ENCODE measurements at places on chromosomes 11 and 22. TPM values are rescaled to one million over a fixed set of nuclear protein-coding genes. Genes with fewer than 3 reads are reported as not detected.

CASP5 gene
- total RNA-seq, result not detected

SAA4 gene
- not detected for total RNA-seq

ELFN2 gene
- total RNA-seq, result under 0.01 TPM

CABP7 gene
- total RNA-seq, result not detected

RIC3 gene
- total RNA-seq, result not detected

HEPHL1 gene
- total RNA-seq, result not detected

NR1H3 gene
- 51.8 TPM for total RNA-seq
